RPMI7951 (cell line): ENCODE measurements at places on chromosomes 7 and 10. TPM values are rescaled to one million over a fixed set of nuclear protein-coding genes. Genes with fewer than 3 reads are reported as not detected.

GRCh38 chr7:159019111-159019510 is 125.6 kb downstream of the VIPR2 start:
- no peak for DNase-seq

DNA sequence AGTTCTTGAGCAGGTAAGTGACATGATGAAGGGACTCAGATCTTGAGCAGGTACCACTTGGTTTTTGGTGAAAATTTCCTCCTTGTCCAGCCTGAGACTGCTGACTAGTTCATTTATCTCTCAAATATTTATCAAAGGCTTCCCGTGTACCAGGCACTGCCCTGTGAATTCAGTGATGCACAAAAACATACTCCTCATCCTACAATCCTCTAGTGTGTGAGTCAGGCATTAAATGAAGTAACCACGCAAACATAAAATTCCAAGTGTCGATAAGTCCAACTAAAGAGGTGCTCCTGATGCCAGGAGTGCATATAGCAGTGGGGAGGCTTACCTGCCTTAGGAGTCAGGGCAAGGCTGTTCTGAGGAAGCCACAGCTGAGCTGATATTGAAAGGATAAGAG is 41.5 kb upstream of the LBX1 start:
- DNase-seq: no peak

DNA sequence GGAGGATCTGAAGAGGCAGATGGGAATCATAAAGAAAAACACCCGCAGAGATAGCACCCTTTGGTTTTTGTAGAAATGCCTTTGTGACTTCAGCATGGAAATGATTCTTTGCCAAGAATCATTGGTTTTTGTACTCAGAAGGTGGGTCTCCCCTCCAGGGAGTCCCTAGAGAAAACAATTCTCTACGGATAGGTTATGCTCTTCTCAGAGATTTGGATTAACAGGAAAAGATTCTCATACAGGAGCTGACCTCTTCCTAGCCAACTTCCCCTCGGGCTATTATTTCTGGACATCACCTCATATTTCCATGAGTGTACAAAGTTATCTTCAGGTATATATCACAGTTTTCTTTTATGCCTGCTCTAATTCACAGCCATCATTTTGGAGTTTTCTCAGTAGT is 274.2 kb upstream of the HABP2 start:
- no peak for DNase-seq

The LIMK1 gene
- 48.9 and 49.9 TPM in 2 replicates for total RNA-seq

DNA sequence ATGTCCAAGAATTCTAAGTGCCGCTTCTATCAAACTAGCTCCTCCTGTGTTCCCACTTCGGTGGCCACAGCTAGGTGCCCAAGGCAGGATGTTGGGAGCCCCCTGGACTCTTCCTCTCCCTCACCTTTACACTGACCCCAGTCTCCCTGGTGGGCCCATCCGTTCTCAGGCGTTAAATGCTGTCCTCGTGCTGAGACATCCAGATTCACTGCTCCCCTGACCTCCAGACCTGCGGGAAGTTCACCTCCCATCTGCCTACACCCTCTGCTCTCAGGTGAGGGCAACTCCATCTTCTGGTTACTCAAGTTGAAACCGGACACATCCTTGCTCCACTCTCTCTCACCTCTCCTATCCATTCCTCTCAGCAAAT is 114.3 kb downstream of the ARHGAP22 start:
- no peak for DNase-seq

The SPDYE8 gene
- not detected in 2 replicates for total RNA-seq

The GIMAP5 gene
- 0.49 TPM in 1 of 2 replicates, not detected in the other for total RNA-seq

The GRID1 gene
- not detected in 2 replicates for total RNA-seq

- DNase-seq: no peak
Observed at GRCh38 chr7:69597278-69598076, 798 bp upstream of the AUTS2 start.

The PKD1L1 gene
- 0.10 and 0.12 TPM in 2 replicates for total RNA-seq

GRCh38 chr10:76871697-76872295 is 765.8 kb downstream of the KCNMA1 start:
- DNase-seq: no peak

The TRIM74 gene
- total RNA-seq: not detected in 2 replicates

DNA sequence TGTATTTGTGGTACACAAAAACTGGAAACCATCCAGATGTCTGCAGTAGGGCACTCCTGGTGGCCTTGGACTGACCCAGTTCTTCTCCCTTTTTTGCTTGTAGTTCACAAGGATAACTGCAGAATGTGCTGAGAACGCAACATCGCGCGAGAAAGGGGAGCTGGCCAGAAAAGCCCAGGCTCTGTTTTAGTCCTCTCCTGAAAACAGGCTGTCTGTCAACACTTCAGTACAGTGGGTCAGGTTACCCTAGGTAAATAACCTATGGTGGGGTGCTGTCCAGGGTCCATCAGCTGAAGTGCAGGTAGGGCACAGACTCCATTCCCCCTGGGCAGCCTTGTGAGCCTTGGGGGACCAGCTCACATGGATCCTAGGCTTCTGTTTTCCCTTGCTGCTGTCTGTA is 495.8 kb downstream of the MDFIC start:
- DNase-seq: no peak
